Retina (tissue), 1 donor: ENCODE measurements at places on chromosomes 3 and 15.

DNA sequence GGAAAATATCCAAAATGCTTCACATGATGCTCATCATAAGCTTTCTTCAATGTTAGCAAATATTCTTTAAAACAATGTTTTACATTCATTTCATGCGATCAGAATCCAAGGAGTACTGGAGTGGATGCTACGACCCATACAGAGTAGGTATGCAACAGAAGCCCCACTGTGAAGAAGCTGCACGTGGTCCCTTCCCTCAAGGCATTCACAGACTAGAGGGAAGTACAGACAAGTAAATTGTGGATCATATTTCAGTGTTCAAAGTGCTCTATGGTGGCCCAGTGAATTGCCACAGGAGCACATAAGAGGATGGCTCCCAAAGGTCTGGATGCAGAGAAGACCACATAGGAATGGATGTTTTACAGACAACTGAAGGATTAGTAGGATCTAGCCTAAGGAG lies 789.9 kb downstream of the IGSF11 start:
- no peak for DNase-seq

GRCh38 chr3:140189976-140190375 lies 255.0 kb downstream of the CLSTN2 start:
- no peak for DNase-seq

DNA sequence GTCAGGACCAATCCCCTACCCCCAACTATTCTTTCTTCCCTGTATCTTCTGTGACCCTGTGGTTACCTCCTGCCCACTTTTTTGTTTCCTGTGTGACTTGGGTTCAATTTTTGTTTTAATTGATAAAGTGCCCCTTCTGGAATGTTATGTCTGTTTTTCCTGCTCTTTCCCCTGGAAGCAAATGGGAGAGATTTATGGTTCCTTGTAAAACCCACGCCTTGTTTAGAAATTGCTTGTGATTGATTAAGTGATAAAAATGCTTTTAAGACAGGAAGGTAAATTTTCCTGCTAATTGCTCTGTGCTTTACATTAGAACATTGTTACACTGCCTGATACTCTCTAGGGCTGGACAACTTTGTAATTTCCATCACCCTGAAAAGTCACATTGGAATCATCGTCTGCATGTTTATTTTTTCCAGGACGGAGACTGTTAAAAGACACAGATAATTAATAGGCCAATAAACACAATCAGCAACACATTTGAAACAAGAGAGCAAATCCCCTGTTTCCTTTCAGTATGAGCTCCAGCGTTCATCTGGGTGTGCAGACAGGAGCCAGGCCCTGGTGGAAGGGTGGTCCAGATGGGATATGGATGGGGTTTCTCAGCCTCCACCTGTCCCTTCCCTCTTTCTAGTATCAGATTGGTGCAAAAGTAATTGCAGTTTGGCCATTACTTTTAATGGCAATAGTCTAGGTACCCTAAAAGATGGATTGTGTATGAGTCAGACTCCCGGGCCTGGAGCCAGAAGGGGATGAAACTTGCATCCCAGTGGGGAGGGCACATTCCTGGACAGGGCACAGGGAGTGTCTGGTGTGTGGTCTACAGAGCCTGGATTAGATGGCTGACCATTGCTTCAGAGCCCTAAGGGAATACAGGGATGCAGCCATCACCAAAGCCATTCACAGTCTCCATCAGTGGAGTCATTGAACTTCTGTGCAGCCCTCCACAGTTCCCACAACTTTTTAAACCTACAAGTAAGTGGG lies 58.1 kb upstream of the AGBL1 start:
- no peak for DNase-seq

DNA sequence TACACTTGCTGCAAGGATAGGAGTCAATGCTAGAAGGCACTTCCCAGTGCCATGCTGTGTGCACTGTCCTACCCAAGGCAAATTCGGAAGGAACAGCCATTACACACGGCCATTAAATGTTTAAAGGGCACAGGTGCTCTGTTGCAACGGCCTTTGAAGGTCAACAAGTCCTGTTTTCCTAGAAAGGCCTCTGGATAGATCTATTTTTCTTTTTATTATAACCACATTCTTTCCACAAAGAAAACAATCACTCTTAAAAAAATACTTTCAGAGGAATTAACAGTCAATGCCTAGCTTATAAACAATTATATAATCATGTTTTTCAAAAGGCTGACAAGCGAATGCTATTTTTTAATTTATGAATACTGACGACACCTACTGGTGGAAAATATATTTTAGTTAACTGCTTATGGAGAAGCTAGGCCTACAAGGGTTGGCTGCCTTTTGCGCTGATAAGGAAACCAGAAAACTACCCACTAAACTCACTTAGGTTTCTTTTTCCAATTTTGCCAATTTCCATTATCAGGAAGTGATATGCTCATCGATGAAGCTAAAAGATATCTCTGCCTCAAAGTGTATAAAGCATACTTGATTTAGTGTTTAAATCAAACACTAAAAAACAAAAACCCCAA lies 2.4 kb downstream of the ARHGEF3 start:
- DNase-seq: peak; percentile 41

- no peak for DNase-seq
Observed at GRCh38 chr15:39589815-39590644, 9.2 kb downstream of the THBS1 start.

DNA sequence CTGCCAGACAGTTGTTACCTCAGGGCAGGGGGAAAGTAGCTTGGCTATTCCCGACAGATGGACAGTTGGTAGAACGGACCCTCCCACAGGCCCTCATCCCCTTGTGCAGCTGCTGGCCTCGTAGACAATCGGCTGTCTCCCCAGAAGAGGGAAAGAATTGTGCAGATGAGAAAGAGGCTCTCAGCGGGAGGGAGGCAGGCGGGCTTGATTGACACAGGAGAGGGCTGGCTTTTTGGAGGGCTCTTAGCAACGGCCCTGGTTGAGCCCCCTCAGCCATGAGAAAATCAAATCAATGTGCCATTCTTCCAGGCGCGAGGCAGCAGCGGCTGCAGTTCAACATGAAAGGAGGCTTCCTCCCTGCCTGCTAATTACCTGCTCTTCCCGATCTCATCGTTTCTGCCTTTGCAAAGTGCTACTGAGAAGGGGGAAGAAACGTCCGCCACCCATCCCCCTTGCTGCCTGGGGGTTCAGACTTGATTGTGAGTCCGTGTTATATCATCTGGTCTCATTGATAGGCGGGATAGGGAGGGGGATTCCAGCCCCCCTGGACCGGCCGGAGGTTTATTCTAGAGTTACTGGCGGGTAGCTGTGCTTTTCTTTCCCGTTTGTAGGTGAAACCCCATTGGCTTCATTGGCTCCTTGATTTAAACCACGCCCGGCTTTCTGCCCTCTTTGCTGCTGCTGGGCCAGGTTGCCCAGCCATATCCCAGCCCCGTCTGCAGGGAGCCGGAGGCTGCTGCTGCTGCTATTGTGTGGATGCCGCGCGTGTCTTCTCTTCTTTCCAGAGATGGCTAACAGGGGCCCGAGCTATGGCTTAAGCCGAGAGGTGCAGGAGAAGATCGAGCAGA lies at the start of gene TAGLN3:
Gene TAGLN3, plus strand, starts transcription at position 287 of the 848 bp plus-strand sequence. Its CDS starts 501 bp downstream, at position 788.
- DNase-seq: peak; percentile 95

- peak; percentile 14 for DNase-seq
Observed at GRCh38 chr3:47370887-47371697, 9.7 kb upstream of the PTPN23 start.

GRCh38 chr3:40379674-40380306 lies 7.2 kb upstream of the ENTPD3 start:
- DNase-seq: no peak
